Sciatic nerve (tissue), 2 donors: ENCODE measurements at places on chromosomes 1 and 21. TPM values are rescaled to one million over a fixed set of nuclear protein-coding genes. Genes with fewer than 3 reads are reported as not detected.
A peak's percentile ranks its signal among the peaks of the same experiment; 100 is the strongest.

- DNase-seq, result no peak
Measured at GRCh38 chr1:23288671-23289070, 55.4 kb downstream of the HNRNPR start.

GRCh38 chr1:94988356-94988755 is 61.4 kb upstream of the CNN3 start:
- no peak for DNase-seq

DNA sequence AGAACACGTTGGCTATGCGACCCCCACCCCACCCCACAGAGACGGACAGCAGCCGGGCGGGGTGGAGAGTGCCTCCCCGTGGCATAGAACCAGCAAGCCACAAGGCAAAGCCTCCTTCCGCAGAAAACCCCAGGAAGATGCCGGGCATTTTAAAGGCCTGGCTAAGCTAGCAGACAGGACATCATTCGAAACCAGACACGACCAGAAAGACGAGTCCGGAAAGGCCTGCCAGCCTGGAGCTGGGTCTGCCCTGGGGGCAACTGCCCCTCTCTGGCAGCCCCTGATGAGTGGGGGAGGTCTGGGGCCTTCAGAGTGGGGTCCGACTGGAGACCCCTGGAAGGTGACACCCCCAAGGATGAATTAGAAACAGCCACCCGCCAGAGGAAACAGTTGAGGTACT is 8.5 kb downstream of the FTCD start:
- peak; percentile 40 for DNase-seq

DNA sequence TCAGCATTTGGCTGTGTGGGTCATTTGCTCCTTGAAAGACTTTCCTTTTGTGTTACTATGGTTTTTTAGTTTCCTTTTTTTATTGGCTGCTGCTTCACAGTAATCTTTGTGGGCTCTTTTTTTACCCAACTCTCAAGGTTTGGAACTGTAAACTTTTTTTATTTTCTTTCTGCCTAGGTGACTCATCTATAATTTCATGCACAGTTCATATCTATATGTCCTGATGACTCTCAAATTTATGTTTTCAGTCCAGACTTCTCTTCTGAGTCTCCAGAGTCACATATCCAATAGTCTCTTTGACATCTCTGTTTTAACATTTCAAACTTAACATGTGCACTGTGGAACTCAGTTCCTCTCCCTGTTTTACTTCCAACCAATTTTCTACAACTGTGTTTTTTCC is 83.4 kb downstream of the ATF6 start:
- DNase-seq, result no peak

DNA sequence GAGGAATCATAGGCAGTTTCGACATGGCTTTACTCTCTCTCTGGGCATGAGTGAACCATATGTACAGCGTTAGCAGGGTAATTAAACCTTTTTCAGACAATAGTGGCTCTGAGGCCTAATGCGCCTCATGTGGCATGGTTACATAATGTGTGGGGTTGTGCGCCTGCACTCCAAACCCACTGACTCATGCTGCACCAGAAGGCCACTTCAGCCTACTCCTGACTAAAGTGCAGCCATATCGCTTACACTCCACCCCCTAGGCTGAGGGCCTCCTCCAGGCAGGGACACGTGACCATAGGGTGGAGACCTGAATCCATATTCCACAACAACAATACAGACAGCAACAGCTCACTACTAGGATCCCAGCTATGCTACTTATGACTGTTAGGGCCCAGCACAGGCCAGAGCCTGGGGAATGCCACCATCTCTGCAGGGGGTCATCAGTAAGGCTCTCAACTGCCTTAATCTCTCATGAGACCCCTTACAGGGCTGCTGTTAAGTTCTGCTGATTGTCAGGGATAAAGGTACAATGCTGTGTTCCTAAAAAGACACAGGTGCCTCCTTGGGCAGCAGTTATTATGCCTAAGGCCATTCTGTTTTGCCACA is 13.4 kb upstream of the ODF2L start:
- DNase-seq, result no peak

DNA sequence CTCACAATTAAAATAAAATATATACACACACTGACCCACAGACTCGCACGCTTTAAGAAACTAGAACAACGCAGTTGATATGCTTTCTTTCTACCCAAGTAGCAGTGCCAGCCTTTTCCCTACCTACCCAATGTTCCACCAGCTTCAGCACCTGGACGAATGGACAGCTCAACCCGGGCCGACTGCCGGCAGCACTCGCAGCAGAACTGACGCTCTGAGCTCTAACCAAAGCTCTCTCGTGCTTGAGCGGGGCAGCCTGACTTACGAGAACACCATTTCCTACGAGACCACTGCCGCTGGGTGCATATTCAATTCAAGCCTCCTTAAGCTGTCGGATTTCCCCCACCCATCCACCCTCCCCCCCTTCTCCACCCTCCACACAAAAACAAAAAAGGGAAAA is 127.4 kb upstream of the DPYD start:
- DNase-seq, result peak; percentile 88

DNA sequence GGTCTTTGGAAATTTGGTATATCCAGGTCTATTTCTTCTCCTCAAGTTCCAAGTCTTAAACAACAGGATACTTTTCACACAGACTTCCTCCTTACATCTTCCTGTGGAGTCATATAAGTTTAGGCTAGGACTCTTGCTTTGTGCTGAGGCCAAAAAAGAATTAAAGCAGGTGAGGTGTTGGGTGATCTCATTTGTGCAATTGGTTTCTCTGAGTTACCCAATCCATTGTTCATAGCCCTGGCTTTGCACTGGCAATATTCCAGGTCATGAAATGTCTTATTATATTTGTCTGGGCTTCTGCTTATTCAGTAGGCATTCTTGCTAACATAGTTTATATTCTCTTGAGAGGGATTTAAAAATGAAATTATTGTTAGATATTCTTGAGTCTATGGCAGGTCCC is 14.1 kb upstream of the KIAA0040 start:
- DNase-seq, result no peak

- no peak for DNase-seq
Measured at GRCh38 chr21:28632755-28633408, 359.8 kb downstream of the LTN1 start.

- no peak for DNase-seq
Measured at GRCh38 chr1:75203415-75204277, 69.5 kb downstream of the LHX8 start.

DNA sequence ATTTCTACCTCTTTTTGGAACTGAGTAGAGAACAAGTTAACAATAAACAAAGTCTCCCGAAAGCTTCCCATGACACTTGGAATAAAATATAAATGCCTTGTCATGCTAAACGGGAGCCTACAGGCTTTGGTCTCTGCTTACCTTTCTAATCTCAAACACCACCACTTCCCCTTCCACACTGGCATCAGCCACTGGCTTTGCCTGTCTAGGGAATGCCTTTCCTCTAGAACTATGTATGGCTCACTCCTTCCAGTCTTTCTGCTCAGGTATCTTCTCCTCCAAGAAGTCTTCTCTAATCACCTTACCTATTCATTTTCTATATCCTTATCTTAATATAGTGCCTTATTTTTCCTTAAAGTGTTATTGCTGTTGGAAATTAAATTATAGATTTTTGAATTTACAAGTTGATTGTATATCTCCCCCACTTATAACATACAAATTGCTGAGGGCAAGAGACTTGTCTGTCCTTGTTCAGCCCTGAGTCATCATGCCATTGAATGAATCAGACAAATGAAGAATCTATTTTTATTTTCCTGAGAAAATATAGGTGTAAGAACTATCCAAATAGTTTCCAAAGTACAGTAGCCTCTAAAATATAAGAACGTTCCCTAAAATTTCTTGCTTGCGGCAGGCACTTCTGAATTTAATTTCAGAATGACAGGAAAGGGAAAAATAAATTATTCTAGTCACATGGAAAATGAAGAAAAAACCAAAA is 119.2 kb downstream of the TM2D1 start:
- no peak for DNase-seq

- no peak for DNase-seq
Measured at GRCh38 chr1:114549137-114549536, 32.3 kb downstream of the BCAS2 start.

GRCh38 chr21:22516230-22516629 is 1518.0 kb downstream of the NCAM2 start:
- DNase-seq, result no peak

DNA sequence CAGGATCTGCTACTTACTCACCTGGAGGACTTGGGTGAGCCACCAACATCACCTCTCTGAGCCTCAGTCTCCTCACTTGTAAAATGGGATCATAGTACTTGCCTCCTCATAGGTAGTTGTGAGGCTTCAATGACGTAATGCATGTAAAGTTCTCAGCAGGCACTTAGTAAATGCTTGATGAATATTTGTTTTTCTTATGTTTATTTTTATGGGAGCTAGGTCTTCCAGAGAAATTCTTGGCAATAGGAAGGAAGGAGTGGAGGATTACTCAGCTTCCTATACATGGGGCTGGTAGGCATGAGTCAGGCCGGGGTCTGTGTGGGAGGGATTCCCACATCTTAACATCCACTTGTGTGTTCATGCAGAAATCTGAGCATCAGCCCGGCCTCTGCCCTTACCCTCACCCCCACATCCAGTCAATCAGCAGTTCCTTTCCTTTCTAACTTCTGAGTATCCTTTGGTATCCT is 95.4 kb upstream of the USP24 start:
- DNase-seq, result no peak

DNA sequence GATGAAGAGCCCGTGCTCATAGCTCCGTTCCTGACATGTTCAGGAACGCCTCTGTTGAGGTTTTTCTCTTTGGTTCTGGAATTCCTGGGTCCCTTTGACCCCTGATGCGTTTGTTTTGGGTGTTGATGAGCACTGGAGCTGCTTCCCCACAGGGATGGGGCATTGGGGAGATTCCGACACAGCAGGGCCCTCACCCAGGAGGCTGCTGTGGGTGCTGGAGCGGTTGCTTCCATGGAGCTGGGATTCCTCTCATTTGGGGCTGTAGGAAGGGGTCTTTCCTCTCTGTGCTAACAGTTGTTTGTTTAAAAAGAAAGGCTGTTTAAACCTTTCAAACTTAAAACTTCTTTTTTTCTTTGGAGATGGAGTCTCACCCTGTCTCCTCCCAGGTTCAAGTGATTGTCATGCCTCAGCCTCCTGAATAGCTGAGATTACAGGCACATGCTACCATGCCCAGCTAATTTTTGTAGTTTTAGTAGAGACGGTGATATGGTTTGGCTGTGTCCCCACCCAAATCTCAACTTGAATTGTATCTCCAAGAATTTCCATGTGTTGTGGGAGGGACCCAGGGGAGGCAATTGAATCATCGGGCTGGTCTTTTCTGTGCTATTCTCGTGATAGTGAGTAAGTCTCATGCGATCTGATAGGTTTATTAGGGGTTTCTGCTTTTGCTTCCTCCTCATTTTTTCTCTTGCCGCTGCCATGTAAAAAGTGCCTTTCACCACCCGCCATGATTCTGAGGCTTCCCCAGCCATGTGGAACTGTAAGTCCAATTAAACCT is 48.9 kb downstream of the SKI start:
- DNase-seq, result no peak

GRCh38 chr1:37410815-37411214 is 63.6 kb upstream of the ZC3H12A start:
- no peak for DNase-seq

DNA sequence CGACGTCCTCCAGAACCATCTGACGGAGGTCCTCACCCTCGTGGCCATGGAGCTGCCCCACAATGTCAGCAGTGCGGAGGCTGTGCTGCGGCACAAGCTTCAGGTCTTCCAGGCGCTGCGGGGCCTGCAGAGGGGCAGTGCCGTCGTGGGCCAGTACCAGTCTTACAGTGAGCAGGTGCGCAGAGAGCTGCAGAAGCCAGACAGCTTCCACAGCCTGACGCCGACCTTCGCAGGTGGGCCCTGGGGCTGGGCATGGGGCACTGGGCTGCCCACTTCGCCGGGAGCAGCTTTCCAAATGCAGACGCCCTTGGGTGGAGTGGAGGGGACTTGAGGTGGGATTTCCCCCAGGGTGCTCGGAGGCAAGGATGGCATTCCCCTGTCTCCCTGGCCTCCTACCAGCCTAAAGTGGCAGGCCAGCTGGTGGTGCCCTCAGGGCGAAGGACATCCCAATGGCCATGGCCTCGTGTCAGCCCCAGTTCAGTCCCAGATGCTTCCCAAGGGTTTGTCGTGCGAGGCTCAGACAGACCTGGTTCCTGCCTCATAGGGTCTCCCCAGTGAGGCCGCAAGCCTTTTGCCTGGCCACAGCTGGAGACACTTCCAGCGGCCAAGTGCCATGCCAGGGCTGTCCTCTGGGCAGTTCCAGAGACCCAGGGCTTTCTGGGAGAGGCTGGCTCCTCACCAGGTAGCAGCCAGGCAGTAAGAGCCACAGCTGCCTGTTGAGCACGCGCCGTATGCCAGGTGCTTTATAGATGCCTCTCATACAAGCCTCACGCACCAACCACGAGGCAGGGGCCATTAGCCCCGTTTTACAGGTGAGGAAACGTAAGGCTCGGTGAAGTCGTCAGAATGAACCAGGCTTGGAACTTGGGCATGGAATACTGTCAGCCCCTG is 27.8 kb downstream of the H6PD start:
- no peak for DNase-seq

- no peak for DNase-seq
Measured at GRCh38 chr1:15023205-15023604, 130.3 kb upstream of the TMEM51 start.

GRCh38 chr1:180215856-180216625 is 14.0 kb upstream of the LHX4 start:
- DNase-seq, result peak; percentile 41

KIAA1614 gene
- 14.9 TPM for total RNA-seq

SH2D2A gene
- 1.6 TPM for total RNA-seq

PALMD gene
- 119 TPM for total RNA-seq

KRTAP13-1 gene
- not detected for total RNA-seq

TSTD1 gene
- total RNA-seq, result 13.1 TPM

DAB1 gene
- total RNA-seq, result 10.5 TPM

COL8A2 gene
- total RNA-seq, result 47.3 TPM

PRAMEF11 gene
- not detected for total RNA-seq

DENND2D gene
- total RNA-seq, result 14.6 TPM
